ENCODE measurements at places on chromosomes 7 and 10.

DNA sequence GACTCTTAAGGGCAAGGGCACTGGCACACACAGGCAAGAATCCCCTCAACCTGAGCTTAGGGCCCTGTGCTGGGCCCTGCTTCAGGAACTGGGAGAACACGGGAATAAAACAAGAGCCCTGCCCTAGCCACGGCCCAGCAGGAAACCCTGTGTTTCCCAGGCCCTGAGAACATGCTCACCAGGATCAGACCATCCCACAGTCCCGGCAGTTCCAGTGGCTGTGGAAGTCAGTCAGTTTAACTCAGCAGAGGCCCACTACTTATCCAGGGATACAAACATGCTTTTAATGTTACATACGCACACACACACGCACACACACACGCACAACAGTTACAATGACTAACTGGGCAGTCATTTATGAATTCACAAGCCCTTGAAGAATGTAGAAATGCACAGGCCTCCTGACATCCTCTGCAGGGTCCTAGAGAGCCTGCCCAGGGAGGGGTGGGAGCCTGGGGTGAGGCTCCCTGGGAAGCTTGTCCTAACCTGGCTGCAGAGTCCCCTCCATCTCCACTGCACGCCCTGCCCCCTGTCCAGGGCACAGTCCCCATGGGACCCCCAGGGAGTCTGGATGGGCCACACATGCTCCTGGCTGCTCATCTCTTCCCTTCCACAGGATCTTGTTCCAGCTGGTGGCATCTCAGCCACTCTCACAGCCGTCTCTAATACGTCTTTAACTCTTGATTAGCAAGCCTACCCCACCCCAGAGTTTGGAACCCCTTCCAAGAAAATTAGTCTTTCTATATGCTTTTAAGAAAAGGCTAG lies 97.6 kb downstream of the TCERG1L start:
- DNase-seq, result no peak

GRCh38 chr7:70952311-70952710 lies 179.6 kb upstream of the GALNT17 start:
- no peak for DNase-seq

- no peak for DNase-seq
Measured at GRCh38 chr7:1119201-1119600, 31.3 kb downstream of the GPER1 start.

DNA sequence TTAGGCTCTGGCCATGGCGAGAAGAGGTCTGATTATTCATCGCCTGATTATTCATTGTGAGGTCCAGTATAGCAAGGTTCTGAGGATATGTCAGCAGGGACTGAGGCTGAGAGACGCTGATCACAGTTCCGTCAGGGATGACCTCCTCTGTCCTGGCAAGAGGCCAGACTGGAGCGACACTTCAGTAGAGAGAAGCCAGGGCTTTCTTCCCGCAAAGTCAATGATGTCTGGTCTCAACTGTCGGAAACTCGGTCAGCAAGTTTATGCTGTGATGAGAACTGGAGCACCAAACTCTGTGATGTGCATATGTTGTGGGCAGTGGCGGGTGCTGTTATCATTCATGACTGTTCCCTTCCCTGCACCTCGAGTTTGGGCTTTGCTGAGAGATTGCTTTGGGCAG lies 29.0 kb upstream of the GNA12 start:
- no peak for DNase-seq

DNA sequence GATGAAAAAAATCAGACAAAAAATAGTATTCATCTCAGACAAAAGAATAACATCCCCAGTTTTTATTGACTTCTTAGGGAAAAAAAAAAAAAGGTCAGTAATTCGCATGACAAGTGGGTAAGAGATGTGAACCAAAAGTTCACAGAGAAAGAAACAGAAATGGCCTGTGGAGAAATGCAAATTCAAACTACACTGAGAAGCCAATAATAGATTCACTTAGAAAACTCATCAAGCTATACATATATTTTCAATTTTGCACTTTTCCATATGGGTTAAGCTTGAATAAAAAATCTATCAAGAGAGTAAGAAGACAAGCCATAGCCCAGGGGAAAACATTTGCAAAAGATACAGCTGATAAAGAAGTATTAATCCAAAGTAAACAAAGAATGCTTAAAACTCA lies 28.0 kb downstream of the HERC4 start:
- DNase-seq, result no peak

DNA sequence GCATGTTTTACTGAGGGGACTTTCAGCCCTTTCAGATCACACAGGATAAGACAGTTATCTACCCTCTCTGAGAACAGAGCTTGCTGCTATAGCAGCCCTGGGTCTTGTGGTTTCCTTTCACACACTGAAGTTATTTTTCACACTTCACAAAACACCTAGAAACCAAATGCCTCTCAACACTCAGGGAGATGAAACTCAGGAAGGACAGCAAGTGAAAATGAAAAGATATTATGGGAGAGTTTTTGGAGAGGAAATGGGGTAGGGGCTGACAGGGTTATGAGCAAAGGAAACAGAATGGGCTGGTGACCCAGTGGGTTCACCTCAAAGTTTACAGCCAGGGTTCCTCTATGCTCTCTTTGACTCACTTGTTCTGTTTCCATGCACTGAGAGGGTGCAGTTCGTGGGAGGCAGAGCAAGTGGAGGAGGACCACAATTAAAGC lies 17.0 kb upstream of the GIMAP2 start:
- peak; percentile 24 for DNase-seq

GRCh38 chr7:83697804-83698530 lies 49.0 kb upstream of the SEMA3E start:
- no peak for DNase-seq

DNA sequence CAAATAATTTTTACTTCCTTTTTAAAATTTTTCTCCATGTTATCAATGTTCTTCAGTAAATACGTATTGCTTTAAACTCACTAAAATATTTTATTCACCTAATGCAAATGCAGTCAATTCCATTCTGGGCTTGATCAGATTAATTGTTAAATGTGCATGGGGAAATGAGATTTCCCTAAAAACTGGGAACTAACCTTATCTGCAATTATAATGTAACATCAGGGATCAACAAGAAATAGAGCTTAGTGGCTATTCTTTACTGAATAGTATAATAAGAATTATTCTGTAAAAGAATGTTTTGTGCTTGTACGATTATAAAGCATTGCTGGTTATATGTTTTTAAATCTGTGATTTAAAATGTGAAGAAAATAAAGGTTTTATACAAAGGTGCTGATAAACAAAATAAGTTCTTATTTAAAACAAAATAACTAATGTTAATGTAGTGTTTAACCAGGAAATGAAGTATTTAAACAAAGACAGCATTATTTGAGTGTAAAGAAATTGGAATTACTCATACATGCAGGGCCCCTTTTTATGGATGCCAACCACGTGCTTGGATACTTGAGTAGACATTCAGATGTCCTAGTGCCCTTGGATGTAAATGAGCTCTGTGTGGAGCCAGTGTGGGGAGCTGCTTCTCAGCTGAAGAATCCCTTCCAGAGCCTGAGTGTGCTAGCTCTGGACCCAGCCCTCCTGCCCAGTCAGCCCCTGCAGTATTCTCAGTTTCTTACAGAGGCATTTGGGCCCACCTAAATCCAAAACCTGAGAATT lies 84.2 kb downstream of the REEP3 start:
- DNase-seq, result no peak

- DNase-seq, result no peak
Measured at GRCh38 chr10:99435986-99436638, 5.7 kb upstream of the GOT1 start.

- DNase-seq, result no peak
Measured at GRCh38 chr7:130401101-130401500, 20.8 kb downstream of the CPA1 start.

DNA sequence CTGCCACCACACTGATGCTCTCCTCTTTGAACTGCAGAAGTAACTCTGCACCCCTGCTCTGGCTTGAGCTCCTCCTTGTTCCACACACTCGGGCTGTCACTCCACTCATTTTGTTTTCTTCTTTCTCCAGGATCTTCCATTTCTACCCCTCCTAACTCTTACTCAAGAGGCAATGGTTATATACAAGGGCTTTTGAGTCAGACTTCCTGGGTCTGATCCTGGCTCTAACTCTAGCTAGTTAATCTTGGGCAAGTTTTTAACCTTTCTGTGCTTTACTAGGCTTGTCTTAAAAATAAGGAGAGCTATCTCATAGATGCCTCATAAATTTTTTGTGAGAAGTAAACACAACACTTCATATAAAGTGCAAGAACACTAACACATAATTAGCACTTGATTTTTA lies 45.3 kb upstream of the GNAI1 start:
- DNase-seq, result no peak

GRCh38 chr10:7544203-7544602 lies 122.6 kb downstream of the ITIH5 start:
- DNase-seq, result no peak

DNA sequence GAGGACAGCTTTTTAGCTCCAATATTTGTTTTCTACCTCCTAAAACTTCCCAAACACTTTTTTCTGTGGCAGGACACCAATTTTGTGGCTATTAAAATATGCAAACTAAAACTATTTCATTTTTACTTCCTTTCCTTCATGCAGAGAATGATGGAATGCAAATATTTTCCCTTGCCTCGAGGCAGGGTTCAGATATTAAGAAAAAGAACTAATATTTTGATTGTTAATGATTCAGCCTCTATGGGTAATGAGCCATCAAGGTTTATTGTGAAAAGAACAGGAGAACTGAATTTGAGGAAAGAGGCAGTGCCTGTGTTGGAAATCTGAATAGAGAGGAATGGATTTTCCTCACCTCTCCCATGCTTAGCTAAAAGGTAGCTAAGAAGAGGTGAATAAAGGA lies 43.1 kb upstream of the CASD1 start:
- no peak for DNase-seq

DNA sequence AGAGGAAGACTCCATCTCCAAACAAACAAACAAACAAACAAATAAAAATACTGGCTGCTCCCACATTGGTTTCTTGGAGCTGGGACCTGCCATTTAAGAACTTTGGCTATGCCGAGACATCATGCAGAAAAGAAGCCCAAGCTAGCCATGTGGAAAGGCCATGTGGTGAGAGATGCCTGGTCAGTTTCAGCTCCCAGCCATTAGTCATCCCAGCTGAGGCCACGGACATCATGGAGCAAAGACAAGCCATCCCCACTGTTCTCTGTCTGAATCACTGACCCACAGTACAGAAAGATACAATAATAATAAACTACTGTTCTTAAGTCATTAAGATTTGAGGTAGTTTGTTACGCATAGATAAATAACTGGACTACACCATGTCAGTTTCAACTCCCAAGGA lies 70.0 kb upstream of the PCBD1 start:
- no peak for DNase-seq

DNA sequence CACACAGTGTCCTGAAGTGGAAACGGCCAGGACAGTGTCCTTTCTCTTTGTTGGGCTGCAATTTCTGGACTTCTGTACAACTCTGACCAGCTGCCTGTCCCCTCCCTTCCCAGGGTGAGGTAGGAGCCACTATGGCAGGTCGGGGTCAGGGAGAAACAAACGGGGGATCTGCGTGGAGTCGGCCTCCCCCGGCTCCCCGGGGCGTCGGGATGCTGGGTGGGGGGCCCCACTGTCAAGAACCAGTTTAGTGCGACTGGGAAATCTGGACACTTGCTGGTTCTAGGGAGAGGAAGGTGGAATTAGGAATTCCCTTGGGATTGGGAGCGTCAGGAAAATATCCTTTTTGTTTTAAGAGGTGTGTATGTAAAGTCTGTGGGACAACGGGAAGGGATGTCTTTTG lies 567 bp downstream of the SYCE1 start:
- DNase-seq, result no peak

GRCh38 chr10:49579621-49580020 lies 30.5 kb upstream of the SLC18A3 start:
- no peak for DNase-seq

GRCh38 chr7:99235925-99236324 lies 28.0 kb upstream of the KPNA7 start:
- no peak for DNase-seq

DNA sequence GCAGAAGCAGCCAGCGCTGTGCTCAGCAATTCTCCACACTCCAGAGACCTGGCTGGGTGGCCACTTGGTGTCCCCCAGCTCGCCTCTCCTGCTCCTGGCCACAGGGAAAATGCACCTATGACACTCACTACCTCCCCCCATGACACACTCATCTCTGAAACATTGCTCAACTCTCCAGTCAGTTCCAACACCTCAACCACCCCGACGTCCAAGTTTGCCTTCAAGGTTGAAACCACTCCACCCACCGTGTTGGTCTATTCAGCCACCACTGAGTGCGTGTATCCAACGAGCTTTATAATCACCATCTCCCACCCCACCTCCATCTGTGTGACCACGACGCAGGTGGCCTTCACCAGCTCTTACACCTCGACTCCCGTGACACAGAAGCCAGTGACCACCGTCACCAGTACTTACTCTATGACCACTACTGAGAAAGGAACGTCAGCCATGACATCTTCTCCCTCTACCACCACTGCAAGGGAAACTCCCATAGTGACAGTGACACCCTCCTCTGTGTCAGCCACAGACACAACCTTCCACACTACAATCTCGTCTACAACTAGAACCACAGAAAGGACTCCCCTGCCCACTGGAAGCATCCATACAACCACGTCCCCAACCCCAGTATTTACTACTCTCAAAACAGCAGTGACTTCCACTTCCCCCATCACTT lies 2.7 kb downstream of the MUC3A start:
- DNase-seq, result no peak

DNA sequence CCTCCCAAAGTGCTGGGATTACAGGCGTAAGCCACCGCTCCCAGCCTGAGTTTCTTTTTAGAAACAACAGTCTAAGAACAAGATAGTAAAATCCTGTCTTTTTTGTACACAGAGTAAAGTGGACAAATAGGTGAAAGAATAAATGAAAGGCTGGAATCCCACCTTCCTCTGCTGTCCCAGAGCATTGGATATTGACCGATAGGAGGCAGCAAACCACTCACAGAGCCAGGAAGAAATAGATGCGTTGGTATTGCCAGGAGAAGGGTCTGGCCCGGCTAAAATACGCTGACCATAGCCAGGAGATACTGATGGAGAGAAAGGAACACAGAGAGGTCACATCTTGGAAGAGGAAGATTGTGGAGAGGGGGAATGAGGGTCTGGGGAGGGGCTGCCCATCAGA lies 11.4 kb upstream of the ZNF12 start:
- no peak for DNase-seq

GRCh38 chr10:69899727-69900595 lies 98.3 kb downstream of the COL13A1 start:
- DNase-seq, result no peak

DNA sequence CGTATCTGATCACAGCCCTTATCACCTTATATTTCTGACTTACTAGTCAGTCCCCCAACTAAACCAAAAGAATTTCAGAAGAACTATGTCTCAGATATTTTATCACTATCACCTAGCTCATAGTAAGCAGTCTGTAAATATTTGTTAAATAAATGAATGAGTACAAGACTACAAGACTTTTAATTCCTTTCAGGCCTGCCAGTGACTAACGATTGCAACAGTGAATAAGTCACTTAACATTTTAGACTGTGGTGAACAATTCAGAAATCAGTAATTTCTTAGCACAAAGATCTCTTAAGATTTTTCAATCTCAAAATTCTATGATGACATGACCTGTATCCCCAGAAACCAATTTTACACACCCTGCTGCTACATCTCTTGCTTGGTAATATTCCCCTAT lies 162.2 kb downstream of the IMMP2L start:
- DNase-seq, result no peak
